ENCODE measurements at places on chromosomes 2 and 18.

DNA sequence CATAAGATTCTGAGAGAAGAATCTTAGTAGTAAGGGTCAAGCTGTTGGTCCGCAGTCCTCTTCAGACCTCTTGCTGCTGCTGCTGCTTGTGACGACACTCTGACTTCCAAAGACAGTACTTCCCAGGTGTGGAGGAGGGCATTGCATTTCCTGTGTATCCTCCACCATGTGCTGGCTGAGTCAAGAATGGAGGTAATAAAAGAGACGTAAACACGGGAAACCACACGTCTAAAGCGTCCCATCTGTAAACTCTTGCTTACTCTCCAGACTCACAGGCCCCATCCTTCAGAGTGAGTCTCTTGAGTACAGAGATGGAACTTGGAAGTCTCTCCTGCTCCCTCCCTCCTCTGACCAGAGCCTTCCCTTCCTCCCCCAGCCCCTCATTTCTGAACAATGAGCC, 25.6 kb downstream of the KLHL29 start:
- DNase-seq = no peak

- DNase-seq = no peak
These were observed 323.9 kb downstream of the SMAD2 start for GRCh38 chr18:47606526-47606925.

DNA sequence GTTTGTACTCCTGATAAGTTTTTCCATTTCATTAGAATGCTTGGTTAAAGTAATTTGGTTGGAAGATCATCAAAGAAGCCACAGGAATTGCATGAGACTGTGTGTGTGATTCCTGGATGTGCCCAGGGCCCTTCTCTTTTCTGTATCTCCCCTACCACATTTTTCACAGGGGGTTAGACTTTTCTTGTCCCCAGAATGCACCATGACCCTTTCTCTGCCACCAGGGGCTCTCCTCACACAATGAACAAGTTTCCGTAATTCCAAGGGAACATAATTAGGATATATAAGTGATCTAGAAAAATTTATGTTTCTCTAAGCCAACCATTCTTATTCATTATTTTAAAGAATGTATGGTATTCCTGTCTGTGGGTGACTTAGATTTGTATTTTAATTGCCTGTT, 291.8 kb downstream of the NEDD4L start:
- no peak for DNase-seq

DNA sequence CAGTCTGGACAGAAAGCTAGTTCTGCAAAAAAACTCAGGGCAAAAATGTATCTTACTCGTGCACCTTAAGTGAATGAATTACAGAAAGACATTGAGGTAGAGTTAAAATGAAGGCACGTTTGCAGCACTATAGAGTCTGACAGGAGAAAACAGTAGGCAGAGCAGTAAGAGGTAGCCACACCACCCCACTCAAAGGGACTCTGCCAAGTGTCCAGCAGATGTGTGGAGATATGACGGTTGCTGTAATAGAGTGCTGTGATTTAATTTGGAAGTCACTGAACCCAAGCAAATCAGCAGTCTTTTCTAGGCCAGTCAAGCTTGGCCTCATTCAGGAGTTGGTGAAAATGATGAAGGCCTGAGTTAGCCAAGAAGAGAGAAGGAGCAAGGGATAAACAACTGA, 464.4 kb downstream of the PTPRM start:
- no peak for DNase-seq

DNA sequence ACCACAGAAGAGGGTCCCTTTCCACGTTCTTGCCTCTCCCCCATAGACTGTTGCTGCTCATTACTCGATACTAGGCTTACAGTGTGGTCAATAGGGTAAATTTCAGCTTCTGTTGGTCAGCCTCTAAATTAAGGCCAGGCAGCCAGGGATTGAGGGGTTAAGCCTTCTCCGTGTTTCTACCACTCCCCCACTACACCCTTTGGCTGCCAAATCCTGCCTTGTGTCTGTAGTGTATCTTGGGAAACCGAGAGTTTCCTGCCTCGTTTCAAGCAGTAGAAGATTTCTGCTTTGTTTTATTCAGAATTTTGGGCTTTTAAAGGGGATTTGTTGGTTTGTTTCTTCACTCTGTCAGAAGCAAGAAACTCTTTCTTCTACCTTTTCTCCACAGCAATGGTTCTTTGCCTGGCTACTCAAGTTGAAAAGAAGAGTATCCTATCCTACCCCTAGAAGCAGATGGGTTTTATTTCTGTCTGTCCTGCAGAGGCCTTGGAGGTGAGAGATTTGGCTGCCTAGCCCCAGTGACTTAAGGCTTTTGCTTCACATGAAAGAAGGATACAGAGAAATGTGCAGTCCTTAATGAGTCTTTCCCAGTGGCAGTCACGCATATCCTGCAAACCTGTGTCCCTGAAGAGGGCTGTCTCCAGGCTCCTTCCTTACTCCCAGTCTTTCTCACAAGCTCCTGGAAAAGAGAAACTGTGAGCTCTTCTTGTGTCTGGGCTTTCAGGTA, 261.5 kb upstream of the TANK start:
- no peak for DNase-seq

DNA sequence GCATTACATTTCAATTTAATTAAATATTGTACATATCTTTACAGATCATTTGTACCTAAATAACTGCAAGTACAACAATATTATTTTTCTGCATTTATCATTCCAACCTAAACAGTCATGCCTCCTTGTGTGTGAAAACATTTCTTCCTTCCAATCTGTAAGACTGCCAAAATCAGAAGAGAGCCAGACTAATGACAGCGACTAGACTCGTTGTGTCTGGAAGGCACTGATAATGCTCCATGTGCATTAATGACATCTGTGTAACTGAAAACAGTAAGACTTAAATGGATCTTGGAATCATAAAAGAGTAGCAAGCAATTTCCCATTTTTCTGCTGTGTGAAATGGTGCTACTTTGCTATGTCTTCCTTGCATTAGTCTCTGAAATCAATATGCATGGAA, 278.0 kb upstream of the DSEL start:
- no peak for DNase-seq

GRCh38 chr2:3325458-3326181, 52.0 kb downstream of the EIPR1 start:
- DNase-seq = no peak

- no peak for DNase-seq
These were observed 64.8 kb upstream of the ID2 start for GRCh38 chr2:8617048-8617447.

DNA sequence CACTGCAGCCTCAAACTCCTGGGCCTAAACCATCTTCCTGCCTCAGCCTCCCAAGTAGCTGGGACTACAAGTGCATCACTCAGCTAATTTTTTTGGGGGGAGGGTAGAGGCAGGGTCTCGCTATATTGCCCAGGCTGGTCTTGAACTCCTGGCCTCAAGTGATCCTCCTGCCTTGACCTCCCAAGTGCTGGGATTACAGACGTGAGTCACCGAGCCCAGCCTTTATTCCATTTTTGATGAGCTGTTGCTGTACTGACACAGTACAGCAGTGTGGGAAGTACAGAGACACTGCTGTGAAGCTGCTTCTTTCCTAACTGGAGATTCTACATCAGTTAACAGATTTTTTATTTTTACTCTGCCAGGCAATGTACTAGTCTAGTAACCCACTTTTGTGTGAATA, 18.8 kb downstream of the PTRHD1 start:
- no peak for DNase-seq

GRCh38 chr18:33076601-33077000, 303.8 kb upstream of the KLHL14 start:
- no peak for DNase-seq
